ENCODE measurements at places on chromosomes 6 and 20.

GRCh38 chr6:12800120-12800519 lies 83.6 kb downstream of the PHACTR1 start:
- DNase-seq = no peak

- no peak for DNase-seq
Observed at GRCh38 chr6:29516108-29516507, 28.4 kb upstream of the MAS1L start.

- DNase-seq = no peak
Observed at GRCh38 chr6:130503146-130503545, 137.3 kb downstream of the TMEM200A start.

GRCh38 chr6:9112544-9112943 lies 677.2 kb upstream of the SLC35B3 start:
- no peak for DNase-seq

- DNase-seq = no peak
Observed at GRCh38 chr20:437787-438486, 24.4 kb downstream of the TBC1D20 start.

- DNase-seq = no peak
Observed at GRCh38 chr6:38055203-38055589, 235.7 kb downstream of the ZFAND3 start.

DNA sequence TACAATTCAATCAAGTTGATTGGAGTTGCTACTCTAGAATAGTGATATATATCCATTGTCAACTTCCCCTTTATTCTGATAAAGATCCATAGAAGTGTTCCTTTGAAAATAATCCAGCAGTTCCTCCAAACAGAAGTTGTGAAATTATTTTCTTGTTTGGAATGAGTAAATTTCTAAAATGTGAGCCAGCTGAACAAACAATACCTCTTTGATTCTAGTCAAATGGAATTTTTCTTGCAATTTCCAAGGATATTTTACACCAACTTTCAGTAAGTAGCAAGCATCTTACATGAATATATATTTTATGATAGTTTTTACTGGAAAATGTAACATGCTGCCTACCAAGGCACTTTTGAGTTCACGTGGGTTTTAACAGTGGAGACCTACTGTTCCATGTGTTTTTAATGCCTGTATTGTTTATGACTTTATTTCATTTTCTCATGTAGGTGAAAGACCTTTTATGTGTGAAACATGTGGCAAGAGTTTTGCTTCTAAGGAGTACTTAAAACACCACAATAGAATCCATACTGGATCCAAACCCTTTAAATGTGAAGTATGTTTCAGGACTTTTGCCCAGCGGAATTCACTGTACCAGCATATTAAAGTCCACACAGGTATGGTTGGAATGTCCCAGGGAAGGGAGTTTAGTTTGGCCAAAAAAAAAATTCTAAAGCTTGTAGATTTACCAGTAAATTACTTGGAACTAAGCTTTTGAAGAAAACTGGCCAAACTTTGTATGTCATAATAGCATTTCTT lies 6.5 kb downstream of the GZF1 start:
- no peak for DNase-seq

DNA sequence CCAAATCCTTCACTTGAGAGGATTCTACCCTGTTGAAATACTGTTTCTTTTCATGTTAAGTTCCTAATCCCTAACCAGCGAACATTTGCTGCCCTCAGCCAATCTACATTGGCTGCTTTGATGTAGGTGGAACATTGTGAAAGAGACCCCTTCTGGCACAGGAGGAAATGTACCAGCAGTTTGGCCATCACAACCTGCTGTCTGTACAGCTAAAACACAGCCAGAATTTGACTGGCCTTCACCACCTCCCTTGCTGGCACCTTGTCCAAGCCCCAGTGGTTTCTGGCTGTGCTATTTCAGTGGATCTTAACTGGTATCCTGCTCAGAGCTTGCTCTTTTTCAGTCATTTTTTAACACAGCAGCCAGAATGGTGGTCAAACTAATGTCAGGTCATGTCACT lies 202.1 kb upstream of the EPHA7 start:
- DNase-seq = no peak

GRCh38 chr6:156953479-156954146 lies 176.4 kb downstream of the ARID1B start:
- no peak for DNase-seq

DNA sequence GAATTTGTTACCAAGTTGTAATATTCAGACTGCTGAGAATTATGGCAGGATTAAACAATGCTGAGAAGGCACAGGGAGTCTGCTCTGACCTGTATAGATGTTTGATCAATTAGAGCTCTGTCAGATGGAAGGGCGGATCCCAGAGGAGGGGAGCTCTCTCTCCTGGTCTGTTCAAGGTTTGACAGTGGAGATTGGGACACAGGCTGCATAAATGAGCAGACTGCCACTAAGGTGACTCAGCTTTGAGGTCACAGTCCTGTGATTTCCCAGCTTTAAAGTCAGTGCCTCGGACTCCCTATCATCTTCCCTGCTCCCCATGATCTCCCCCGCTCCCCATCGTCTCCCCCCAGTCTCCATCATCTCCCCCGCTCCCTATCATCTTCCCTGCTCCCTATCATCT lies 59.2 kb upstream of the SLC22A23 start:
- no peak for DNase-seq

- no peak for DNase-seq
Observed at GRCh38 chr20:42159808-42160207, 541.6 kb upstream of the CHD6 start.

DNA sequence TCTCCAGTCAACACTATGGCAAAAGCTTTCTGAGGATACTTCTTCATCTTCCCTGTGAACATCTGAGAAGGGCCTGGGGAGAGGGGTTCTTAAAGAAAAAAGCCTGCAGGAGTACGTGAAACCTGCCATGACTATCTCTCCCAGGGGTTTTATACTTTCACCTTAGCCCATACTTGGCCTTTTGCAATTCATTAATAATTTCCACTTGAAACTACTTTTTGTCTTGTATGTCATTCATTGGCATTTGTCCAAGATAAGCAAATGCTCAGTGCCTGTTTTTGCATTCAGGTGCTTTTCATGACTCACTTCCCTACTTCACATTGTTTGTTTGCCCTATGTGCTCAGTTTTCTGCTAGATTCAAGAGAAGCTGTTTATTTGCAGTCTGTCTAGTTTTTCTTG lies 580.3 kb upstream of the GJE1 start:
- DNase-seq = no peak

- DNase-seq = no peak
Observed at GRCh38 chr20:50508171-50508755, 1.9 kb upstream of the PTPN1 start.

- no peak for DNase-seq
Observed at GRCh38 chr6:900716-901605, 208.0 kb upstream of the EXOC2 start.

DNA sequence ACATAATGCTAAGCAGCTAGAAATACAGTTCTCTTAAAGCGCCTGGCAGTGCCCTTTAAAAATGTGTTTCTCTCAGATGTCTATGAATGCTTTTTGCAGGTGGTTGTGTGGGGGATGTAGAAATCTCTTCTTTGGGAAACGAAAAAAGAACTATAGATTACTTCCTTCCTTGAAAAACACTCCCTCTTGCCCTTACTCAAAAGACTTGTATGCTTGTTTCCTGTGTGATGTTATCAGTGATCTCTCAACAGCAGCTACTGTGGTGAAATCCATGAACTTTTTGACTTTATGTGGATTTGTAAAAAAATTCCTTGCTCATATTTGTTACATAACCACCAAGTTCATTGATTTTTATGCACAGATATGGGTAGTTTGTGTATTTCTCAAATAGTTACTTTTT lies 916.5 kb downstream of the QKI start:
- no peak for DNase-seq

DNA sequence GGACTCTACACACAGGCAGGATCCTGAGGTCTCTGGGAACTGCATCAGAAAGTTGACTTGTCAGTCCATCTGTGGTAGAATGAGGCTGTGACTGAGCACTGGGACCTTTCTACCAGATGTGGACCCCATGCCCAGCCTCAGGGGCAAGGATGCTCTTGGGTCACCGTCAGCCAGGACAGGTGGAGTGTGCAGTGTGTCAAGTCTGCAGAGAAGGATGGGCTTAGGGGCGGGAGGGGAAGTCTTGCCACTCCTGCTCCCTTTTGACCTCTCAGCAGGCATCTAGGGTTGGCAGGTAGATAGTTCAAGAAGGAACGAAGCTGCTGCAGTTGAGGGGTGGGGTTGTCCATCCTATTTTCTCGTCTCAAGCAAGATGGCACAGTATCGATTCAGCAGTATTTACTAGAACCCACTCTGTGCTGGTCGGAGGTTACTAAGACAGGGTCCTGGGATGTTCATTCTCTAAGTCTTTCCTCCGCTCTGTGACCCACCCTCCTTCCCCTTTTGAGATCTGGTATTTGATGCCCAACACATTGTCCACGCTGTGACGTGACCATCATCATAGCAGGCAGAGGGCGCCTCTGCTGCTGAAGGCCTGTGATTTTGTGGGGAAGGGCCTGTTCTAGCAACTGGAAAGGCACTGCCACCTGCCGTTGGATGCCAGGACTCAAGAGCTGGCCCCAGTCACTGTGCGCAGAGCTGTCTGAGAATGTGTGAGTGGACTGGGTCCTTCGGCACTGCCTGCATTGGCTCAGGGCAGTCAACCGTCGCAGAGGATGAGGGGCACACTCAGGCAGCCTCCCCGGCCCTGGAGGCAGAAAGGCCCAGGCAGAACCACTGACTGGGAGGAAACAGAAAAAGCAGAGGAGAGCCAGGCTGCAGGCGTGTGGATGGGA lies 23.2 kb downstream of the RBCK1 start:
- peak; percentile 49 for DNase-seq

GRCh38 chr6:158468666-158469065 lies 91.2 kb upstream of the TMEM181 start:
- DNase-seq = no peak

- no peak for DNase-seq
Observed at GRCh38 chr20:34069341-34070078, 42.5 kb downstream of the EIF2S2 start.

DNA sequence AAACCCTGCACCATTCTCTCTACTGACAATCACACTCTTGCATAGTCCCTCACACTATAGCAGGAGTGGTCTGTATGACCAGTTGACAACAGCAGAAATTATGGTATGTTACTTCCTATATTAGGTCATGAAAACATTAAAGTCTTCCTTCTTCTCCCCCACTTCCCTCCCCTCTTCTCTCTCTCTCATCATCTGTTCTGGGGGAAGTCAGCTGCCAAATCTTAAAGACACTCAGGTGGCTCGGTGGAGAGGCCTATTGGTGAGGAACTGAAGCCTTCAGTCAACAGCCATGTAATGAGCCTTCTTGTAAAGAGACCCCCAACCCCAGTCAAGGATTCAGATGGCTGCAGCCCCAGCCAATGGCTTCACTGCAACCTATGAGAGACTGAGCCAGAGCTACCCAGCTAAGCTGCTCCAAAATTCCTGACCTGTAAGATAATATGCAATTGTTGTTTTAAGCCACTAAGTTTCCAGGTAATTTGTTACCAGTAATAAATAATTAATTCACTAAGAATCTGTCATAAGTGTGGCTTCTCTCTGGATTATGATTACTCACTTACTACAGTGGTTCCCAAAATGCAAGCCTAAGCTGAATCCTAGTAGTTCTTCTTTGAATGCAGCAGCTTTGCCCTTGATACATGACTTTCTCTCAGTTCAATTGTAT lies 11.2 kb upstream of the TSBP1 start:
- DNase-seq = no peak

GRCh38 chr6:26059941-26060340 lies 27.3 kb upstream of the HFE start:
- DNase-seq = no peak

DNA sequence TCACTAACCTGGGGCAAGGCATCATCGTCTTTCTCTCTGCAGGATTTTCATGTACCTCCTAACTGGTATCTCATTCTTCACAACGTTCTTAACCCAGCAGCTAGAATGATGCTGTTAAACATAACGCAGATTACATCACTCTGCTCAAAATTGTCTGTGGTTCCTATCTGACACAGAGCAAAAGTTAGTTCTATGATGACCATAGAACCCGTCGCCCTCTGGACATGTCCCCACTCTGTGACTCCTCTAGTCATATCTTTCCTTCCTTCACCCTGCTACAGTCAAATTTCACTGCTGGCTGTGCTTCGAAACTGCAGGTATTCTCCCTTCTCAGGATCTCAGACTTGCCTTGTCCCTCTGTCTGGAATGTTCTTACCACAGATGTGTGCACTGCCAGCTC lies 87.4 kb upstream of the TPD52L1 start:
- DNase-seq = no peak

DNA sequence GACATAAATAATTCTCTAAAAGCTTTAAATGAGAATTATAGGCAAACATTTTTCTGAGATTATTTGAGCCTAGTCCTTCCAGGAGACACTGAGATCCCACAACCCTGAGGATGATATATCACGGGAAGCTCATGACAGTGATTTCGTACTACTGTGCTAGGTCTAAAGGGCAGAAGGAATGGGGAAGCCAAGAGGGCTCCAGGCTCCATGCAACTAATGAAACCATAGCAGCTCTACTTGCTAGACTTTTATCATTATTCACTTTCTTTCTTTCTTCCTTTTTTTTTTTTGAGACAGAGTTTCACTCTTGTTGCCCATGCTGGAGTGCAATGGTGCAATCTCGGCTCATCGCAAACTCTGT lies 57.3 kb upstream of the SGK1 start:
- no peak for DNase-seq

- DNase-seq = peak; percentile 78
Observed at GRCh38 chr6:81894788-81895271, 142.3 kb upstream of the TENT5A start.

DNA sequence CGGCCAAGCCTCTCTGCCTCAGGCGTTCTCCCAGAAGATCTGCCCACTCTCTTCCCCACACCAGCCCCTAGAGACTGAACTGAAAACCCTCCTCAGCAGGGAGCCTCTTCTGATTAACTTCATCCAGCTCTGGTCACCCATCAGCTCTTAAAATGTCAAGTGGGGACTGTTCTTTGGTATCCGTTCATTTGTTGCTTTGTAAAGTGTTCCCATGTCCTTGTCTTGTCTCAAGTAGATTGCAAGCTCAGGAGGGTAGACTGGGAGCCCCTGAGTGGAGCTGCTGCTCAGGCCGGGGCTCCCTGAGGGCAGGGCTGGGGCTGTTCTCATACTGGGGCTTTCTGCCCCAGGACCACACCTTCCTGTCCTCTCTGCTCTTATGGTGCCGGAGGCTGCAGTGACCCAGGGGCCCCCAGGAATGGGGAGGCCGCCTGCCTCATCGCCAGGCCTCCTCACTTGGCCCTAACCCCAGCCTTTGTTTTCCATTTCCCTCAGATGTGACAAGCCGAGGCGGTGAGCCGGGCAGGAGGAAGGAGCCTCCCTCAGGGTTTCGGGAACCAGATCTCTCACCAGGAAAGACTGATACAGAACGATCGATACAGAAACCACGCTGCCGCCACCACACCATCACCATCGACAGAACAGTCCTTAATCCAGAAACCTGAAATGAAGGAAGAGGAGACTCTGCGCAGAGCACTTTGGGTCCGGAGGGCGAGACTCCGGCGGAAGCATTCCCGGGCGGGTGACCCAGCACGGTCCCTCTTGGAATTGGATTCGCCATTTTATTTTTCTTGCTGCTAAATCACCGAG lies 14.2 kb downstream of the VEGFA start:
- no peak for DNase-seq

- no peak for DNase-seq
Observed at GRCh38 chr6:9161731-9162130, 726.4 kb upstream of the SLC35B3 start.

- no peak for DNase-seq
Observed at GRCh38 chr6:129920103-129920798, 59.1 kb upstream of the TMEM244 start.

Data from caudate nucleus (tissue), 63 donors.